ENCODE measurements at places on chromosomes 4 and X.

- peak; percentile 41 for DNase-seq
Measured at GRCh38 chr4:4423706-4424498, 37.0 kb downstream of the NSG1 start.

- peak; percentile 91 for DNase-seq
Measured at GRCh38 chr4:25098964-25099891, 61.0 kb downstream of the SEPSECS start.

- no peak for DNase-seq
Measured at GRCh38 chr4:187714957-187715356, 280.6 kb upstream of the ZFP42 start.

- DNase-seq: peak; percentile 24
Measured at GRCh38 chr4:4361883-4362282, 25.0 kb upstream of the NSG1 start.

All from posterior vena cava (tissue), 2 donors.